Fibroblast of villous mesenchyme (primary cell): ENCODE measurements at places on chromosomes 12 and 14. TPM values are rescaled to one million over a fixed set of nuclear protein-coding genes. Genes with fewer than 3 reads are reported as not detected.

REM2 gene
- under 0.01 and 0.43 TPM in 2 replicates for total RNA-seq

CAPZA3 gene
- not detected in 2 replicates for total RNA-seq

TMCC3 gene
- total RNA-seq: 1.6 and 1.7 TPM in 2 replicates

TRPV4 gene
- 0.43 and 0.97 TPM in 2 replicates for total RNA-seq

ADCY4 gene
- total RNA-seq: 4.2 and 18.1 TPM in 2 replicates

COX14 gene
- total RNA-seq: 36.7 and 40.3 TPM in 2 replicates

SLC35E3 gene
- 2.6 and 6.5 TPM in 2 replicates for total RNA-seq

NUP37 gene
- total RNA-seq: 28.3 and 39.3 TPM in 2 replicates

APOLD1 gene
- 9.3 and 14.7 TPM in 2 replicates for total RNA-seq

TAS2R14 gene
- total RNA-seq: 4.5 and 6.9 TPM in 2 replicates

RASSF8 gene
- total RNA-seq: 60.6 and 127 TPM in 2 replicates

SAMD15 gene
- 1.3 and 1.6 TPM in 2 replicates for total RNA-seq

LRFN5 gene
- total RNA-seq: 0.97 and 1.7 TPM in 2 replicates

SYT1 gene
- total RNA-seq: 2.3 and 3.9 TPM in 2 replicates

MYO1A gene
- under 0.01 TPM in 1 of 2 replicates, not detected in the other for total RNA-seq

LIN7A gene
- total RNA-seq: 6.4 and 10.4 TPM in 2 replicates

PXMP2 gene
- 10.8 and 16.4 TPM in 2 replicates for total RNA-seq

CRIP1 gene
- 1.3 and 2.6 TPM in 2 replicates for total RNA-seq

LRTM2 gene
- not detected in 2 replicates for total RNA-seq

RERGL gene
- 0.32 TPM in 1 of 2 replicates, not detected in the other for total RNA-seq

GALNT9 gene
- not detected in 2 replicates for total RNA-seq

GPR84 gene
- total RNA-seq: not detected in 2 replicates

SFSWAP gene
- 25.8 and 28.5 TPM in 2 replicates for total RNA-seq

FGD4 gene
- 4.7 and 8.1 TPM in 2 replicates for total RNA-seq

CLEC4C gene
- not detected in 2 replicates for total RNA-seq

GZMH gene
- not detected in 2 replicates for total RNA-seq

C12orf56 gene
- total RNA-seq: 0.64 and 0.86 TPM in 2 replicates

FAIM2 gene
- 3.0 and 3.9 TPM in 2 replicates for total RNA-seq

KRT78 gene
- total RNA-seq: not detected in 2 replicates

RNF212B gene
- total RNA-seq: not detected in 2 replicates

LBHD2 gene
- not detected in 2 replicates for total RNA-seq

CMTM5 gene
- not detected in 2 replicates for total RNA-seq

LMNTD1 gene
- not detected in 2 replicates for total RNA-seq

FIGNL2 gene
- total RNA-seq: under 0.01 and 0.32 TPM in 2 replicates

TAS2R19 gene
- total RNA-seq: 4.8 and 7.8 TPM in 2 replicates

ANKS1B gene
- total RNA-seq: 0.64 and 0.86 TPM in 2 replicates

WNT1 gene
- total RNA-seq: not detected in 2 replicates

BMAL2 gene
- 20.0 and 21.6 TPM in 2 replicates for total RNA-seq

AQP2 gene
- not detected in 2 replicates for total RNA-seq

SRRM4 gene
- total RNA-seq: not detected in 2 replicates
